ENCODE measurements at places on chromosomes 7 and 10. TPM values are rescaled to one million over a fixed set of nuclear protein-coding genes. Genes with fewer than 3 reads are reported as not detected.
A peak's percentile ranks its signal among the peaks of the same experiment; 100 is the strongest.

SCART1 gene
- 5.3 TPM for total RNA-seq

HACD1 gene
- 20.7 TPM for total RNA-seq

CPA4 gene
- total RNA-seq = not detected

AOC1 gene
- total RNA-seq = 1.5 TPM

TAS2R5 gene
- total RNA-seq = 6.2 TPM

CALML3 gene
- not detected for total RNA-seq

IFIT1 gene
- total RNA-seq = 4.1 TPM

ETV1 gene
- 8.5 TPM for total RNA-seq

GTF2IRD1 gene
- 30.0 TPM for total RNA-seq

IKZF1 gene
- 15.2 TPM for total RNA-seq

MCM7 gene
- total RNA-seq = 52.4 TPM

PKD2L1 gene
- total RNA-seq = 0.16 TPM

ALOX5 gene
- total RNA-seq = 237 TPM

MRPL43 gene
- 74.7 TPM for total RNA-seq

DNA sequence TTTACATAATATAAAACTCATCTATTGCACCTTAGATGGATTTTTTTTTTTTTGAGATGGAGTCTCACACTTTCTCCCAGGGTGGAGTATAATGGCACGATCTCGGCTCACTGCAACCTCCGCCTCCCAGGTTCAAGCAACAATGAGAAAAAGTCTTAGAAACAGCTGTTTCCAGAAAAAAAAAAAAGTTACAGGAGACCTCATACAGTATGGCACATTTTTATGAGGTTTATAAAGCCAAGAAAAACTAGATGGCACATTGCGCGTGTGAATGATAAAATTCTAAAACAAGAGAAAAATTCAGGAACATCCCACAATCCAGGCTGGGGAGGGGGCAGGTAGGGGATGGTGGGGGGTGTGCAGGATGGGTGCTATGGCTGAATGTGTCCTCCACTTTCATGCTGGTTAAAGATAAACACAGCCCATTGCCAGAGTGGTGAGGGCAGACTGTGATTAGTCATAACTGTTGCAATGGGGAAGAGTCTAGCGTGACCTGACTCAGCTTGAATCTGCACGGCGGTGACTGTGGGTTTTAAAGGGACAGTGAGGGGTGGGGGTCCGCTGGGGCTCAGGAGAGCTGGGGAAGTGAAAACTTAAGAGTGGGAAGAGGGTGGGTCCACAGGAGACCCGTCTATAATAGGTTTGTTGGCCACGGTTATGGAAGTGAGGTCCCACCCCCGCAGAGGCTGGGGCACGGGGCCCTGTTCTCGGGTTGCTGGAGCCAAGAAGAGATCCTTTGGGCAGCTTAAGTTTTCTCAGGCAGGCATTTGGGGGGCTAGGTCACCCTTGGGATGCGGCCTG lies 11.9 kb upstream of the LRRC27 start:
- no peak for DNase-seq

GRCh38 chr7:94374231-94374630 lies 20.5 kb upstream of the COL1A2 start:
- DNase-seq = peak; percentile 77

DNA sequence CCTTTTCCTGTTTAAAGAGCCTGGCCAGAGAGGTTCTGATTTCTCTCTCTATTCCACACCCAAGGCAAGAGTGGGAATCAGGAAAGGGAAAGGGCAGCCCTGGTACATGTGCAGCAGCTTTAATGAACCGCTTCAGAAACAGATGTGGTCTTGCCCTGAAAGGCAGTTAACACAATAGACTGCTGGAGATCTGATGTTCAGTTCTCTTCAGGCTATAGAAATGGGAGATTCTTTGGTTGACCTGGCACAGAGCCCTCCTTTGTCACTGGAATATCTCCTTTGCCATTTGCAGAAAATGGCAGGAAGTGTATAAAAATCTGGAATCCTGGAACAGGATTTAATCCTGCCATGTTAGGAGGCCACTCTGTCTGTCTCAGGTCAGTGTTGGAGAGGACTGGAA lies 36.3 kb upstream of the EXOC6 start:
- no peak for DNase-seq

- DNase-seq = no peak
Measured at GRCh38 chr7:106034383-106034782, 71.3 kb downstream of the CDHR3 start.

- no peak for DNase-seq
Measured at GRCh38 chr7:55481155-55481554, 91.1 kb downstream of the VOPP1 start.

DNA sequence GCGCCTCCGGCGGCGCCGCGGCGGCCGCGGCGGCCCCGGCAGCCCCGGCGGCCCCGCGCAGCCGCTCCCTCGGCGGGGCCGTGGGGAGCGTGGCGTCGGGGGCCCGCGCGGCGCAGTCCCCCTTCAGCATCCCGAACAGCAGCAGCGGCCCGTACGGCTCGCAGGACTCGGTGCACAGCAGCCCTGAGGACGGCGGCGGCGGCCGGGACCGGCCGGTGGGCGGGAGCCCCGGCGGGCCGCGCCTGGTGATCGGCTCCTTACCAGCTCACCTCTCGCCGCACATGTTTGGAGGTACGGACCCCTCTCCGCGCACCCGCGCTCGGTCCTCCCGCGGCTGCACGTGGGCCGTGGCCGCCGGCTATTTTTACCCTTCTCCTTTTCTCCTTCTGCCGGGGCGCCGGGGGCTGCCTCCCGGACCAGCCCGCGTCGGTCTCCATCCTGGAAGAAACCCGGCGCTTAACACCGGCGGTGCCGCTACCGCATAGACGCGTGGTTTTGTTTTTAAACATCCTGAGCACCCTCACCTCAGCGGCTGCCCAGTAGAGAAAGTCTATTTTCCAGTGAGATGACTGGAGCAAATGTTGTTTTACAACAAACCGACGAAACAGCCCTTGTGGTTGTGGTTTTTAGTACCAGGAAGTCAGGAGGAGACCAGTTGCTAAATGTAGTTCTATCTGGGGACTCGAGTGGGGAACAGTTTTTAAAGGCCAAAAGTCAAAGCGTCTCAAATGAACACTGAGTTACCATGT lies 1.3 kb downstream of the ZNRF2 start:
- DNase-seq = no peak

- DNase-seq = no peak
Measured at GRCh38 chr10:49359349-49360270, 36.3 kb downstream of the DRGX start.

GRCh38 chr7:44213877-44214388 lies 13.2 kb downstream of the YKT6 start:
- no peak for DNase-seq

DNA sequence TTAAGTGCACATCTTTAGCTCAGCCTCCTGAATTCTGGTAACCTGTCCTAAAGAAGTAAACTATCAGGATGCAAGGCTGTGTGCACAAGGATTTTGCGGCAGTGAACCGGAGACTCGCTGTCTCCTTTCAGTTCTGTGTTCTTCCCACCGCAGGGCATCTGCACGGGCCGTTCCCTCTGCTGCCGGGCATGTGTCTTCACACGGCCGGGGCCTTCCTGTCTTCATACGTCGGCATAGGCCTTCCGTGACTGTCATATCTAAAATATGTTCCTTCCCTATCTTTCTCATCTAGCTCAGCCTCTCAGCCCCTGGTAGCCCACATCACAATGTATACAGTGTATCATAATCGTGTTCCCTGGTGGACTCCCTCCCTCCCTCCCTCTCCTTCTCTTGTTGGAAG lies 16.4 kb downstream of the PALD1 start:
- no peak for DNase-seq

DNA sequence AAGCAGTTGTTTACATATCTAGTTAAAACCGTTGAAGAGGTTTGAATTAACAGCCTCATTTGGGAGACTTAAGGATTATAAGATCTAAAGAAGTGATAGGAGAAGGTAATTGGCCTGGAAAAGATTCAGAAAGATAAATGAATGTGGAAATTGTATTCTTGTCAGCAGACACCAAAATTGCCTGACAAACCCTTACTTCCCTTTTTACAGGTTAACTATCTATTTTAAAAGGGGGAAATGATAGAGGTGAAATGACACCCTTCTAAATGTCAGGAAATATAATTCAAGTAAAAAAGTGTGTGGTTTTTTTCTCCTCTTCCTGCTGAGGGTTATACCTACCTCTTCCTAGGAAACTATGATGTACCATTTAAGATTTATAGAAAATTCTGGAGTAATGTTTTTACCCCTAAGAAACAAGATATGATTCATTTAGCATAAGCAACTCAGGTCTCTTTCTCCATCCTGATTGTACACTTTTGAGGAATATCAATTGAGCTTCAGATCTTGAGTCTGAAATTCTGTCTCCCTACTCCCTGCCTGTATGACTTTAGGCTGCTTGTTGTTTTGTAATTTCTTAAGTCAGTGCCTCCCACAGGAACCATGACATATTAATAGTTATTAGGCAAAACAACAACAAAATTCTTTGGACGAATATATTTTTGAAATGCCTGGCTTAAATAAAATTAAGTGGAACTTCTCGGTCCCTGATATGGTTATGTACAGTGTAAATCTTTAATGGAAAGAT lies 250.4 kb downstream of the RNLS start:
- DNase-seq = no peak

DNA sequence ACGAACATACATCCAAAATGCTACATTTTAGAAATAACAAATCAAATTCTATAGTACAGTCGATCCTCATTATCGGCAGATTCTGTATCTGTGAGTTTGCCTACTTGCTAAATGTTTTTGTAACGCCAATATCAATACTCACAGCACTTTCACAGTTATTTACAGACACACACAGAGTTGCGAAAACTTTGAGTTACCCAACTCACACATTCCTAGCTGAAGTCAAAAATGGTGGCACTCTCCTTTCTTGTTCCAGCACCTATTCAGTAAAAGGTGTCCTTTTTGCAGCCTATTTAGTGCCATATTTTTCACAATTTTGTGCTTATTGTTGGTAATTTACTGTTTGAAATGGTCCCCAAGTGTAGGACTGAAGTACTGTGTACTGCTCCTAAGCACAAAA lies 161.7 kb downstream of the AKR1D1 start:
- no peak for DNase-seq

DNA sequence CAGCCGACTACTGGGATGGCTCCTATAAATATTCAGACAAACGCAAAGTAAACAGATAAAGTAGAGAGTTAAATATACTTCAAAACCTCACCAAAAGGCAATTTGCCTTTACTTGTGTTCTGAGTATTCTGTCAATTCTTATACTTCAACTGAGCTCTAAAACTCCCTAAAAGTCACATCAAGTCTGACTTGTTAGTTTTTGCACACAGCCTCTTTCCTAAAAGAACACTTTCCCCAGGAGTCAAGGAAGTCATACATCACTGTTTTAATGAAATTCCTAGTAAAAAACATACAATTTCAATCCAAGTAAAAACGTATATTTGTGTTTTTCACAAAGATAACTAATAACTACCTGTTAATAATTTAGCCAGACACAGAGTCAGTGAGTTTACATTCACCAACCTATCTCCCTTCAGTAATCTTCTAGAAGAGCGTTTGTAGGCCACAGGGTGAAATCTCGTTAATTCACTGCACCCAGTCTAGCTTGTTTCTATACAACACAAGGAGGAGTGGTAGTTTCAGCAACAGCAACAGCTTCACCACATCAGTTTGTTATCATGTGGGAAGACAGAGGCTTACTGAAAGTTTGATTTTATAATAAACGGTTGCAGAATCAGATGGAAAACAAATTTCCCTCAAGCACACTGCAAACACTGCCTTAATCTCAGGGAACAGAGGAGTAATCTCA lies 2.7 kb downstream of the COBL start:
- no peak for DNase-seq

DNA sequence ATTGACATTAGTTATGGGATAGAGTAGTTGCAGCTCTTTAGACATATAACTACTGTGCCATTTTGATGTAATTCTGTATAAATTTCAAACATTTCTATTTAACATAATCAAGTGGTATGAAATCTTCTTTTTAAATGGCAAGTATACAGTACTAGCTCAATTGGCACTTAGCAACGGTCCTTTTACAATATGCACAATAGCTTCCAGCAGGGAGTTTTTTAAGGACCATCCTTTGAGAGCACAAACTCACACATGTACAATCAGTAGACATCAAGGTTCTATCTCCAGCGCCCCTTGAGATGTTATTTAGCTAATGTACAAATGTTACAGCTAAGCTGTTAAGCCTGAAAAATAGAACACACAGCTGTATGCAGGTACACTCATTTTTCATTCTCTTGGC lies 480.7 kb downstream of the TFEC start:
- DNase-seq = no peak

DNA sequence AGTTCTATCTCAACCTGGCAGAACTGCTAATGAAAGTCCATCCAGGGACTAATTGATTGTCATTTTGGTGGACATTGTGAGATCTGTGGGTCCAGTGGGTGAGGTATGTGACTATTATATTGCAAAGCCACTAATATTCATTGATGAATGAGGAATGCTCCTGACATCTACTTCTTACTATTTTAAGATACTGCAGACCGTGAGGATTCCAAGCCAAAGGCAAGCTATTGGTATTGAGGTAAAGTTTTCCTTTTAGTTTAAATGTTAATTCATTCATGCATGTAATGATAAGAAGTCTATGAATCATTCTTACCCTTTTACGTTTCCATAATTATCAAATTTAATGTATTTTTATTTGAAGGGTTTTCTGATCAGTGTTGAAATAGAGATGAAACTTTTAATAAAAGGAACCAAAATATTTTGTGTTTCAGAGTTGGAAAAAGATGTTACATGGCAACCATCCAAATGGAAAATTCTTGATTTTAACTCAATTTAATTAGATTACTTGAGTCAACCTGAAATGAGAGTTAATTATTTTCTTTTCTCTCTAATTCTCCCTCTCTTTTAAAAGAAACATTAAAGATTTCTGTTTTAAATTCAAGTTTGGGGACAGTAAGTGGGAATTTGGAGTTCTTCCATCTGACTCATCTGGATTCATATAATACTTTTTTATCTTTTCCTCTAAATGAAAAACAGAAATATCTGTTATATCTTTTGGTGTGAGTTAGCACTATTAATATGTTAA lies 39.6 kb downstream of the NUP205 start:
- DNase-seq = no peak

- DNase-seq = no peak
Measured at GRCh38 chr10:3538291-3538655, 246.7 kb downstream of the KLF6 start.

- no peak for DNase-seq
Measured at GRCh38 chr10:129910861-129911260, 53.2 kb downstream of the EBF3 start.

DNA sequence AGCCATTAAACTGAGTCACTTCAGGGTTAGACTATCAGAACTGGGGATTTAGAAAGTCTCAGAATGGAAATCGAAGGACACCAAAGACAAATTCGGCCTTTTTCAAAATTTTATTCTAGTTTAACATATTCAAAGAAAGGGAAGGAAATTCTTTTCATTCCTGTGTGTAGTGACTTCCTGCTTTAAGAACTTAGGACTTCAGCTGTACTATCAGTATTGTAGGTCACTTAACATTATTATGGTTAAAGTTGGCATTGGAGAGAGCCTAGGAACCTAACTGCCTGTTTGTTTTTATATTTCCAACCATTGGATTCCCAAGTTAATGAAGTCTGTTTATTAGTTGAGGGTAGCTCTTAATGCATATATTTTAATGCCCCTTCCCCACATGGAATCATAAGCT lies 63.7 kb downstream of the PTEN start:
- DNase-seq = no peak
